NCI-H1105 (cell line): ENCODE measurements at places on chromosomes 16 and 17.

DNA sequence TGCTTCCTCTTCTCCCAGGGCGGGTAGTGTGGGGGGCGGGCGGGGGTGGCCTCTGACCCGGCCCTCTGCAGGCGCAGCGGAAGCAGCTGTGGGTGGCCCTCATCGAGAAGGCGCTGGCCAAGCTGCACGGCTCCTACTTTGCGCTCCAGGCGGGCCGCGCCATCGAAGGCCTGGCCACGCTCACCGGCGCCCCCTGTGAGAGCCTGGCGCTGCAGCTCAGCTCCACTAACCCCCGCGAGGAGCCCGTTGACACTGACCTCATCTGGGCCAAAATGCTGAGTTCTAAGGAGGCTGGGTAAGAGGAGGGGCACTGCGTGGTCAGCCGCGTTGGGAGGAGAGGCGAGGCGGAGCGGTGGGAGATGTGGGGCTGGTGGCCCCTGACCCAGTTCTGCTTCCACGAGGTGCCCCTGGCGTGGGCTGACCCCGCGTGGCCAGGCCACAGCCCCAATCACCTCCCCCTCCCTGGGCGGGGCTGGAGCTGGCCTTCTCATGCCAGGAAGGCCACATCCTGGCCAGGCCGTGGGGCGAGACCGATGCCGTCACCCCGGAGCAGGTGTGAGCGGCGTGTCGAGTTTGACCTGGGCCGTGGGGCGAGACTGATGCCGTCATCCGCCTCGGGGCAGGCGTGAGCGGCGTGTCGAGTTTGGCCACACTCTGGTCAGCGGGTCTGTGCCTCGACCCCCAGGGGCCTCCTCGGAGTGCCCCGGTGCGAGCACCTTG, 10.5 kb upstream of the PRR35 start:
- DNase-seq: no peak

GRCh38 chr16:71287911-71288310, 1.3 kb downstream of the CMTR2 start:
- no peak for DNase-seq

- no peak for DNase-seq
Observed at GRCh38 chr17:9183306-9183705, 162.0 kb downstream of the NTN1 start.

GRCh38 chr17:42519546-42520491, 16.2 kb upstream of the NAGLU start:
- DNase-seq: no peak

DNA sequence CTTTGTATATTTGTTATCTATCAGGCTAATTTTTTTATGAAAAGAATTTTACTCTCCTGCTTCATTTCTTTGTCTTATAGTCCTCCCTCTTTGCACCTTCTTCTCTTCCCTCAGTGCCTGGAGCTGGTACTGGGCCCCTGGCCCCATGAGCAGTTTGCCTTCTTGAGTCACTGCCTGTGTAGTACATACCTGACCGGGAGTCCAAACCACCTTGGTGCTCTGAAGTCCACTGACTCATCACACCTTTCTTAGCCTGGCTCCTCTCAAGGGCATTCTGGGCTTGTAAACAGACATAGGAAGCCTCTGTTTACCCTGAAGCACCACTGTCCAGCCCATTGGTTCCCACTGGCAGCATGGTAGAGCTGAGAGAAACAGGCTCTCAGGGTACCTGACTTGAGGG, 11.0 kb upstream of the TACO1 start:
- DNase-seq: no peak

DNA sequence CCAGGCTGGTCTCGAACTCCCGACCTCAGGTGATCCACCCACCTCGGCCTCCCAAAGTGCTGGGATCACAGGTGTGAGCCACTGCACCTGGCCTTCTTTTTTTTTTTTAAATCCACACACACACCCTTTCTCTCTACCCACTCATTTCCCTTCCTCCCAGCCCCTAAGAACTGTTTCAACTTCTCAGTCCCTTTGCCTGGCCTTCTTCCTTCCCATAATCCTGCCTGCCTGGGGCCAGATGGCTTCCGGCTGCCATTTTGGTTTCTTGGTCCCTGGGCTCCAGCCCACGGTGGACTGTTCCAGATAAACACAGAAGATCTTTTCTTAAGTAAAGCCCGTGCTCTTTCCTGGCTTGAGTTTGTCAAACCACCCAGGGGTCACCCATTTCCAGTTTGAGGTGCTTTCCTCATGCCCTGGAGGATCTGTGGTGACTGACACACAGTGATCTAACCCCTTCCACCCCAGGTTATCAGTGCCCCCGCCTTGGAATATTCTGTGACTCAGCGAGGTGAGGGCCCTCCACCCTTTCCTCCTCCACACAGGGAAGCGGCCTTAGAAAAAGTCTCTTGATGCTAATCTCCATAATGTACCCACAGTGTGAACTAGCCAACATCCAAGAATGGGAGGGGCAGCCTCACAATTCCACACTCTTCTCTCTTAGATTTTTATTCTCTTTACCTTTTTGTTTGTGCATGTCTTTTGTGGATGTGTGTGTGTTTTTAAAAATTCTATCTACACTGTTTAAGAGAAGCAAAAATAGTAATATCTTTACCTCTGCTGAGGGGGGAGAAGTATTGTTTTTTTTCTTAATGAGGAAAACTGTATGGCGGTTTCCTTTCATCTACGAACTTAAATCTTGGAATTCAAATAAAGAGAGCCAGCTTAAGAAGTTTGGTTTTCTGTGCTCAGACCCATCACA, 60.0 kb downstream of the CRISPLD2 start:
- DNase-seq: no peak

- DNase-seq: no peak
Observed at GRCh38 chr16:60302261-60302660, 1568.1 kb upstream of the GOT2 start.

GRCh38 chr16:53445534-53445933, 11.3 kb downstream of the RBL2 start:
- no peak for DNase-seq

DNA sequence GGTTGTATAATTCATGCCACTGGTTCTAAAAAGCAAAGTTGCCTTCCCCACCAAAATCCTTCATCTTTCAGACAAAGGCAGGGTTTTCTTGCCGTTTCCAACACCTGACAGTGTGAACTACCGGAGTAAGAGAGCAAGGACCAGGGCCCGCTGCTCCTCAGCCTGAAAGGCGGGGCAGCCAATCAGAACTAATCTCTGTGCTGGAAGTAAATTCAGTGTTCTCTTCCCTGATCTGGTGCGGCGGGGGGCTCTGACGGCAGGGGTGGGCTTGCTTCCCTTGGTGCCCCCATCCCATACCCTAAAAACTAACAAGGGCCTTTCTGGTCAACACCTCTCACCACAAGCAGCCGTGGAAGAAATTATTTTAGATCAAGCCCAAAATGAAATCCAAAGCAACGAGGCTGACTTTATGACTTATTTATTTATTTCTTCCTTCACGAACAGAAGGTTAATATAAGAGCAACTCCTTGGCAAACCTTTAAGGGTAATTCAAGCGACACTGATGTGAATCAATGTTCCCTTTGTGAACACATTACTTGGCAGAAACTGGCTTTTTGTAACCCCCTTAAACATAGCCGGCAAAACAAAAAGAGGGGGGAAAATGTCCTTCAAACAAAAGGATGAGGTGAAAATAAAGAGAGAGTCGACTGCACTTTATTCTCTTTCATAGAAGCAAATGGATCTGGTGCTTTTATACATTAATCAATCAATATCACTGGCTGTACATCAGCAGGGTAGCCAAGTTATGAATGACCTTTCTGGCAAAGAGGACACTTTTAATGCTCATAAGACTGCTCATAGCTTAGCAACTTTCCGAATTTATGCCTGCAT, 189.9 kb downstream of the ZFHX3 start:
- no peak for DNase-seq

DNA sequence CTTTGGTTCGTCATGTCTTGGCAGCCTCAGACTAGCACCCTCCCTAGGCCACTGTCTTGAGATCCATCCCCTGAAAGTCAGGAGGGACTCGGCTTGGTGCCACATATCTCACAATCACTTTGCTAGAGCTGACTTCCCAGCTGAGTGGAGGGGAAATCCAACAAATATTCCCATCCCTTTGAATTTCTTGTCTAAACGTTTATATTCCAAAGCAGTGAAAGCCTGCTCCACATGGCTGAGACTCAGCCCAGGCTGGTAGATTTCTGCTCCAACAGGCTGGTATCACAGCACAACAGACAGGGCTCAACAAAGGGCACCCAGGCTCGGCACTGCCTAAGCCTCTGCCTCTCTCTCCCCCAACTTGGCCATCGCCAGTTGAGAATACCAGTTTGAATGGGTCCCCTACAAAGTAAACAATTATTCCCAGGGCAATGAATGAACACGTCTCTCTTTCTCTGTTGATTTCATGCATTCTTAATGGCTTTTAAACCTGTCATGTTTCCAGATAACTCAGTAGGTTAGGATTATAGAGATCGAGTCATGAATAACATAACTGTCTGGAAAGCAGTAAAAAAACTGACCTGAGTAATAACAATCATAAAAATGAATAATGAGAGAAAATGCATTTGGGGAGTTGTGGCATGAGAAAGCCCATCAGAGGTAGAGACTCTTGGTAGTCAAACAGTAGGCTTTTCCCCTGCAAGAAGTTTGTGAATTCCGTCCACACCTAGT, 1.0 kb downstream of the KRT13 start:
- DNase-seq: no peak

- DNase-seq: no peak
Observed at GRCh38 chr16:7716660-7717550, 384.3 kb downstream of the RBFOX1 start.

GRCh38 chr16:12009922-12010321, 33.4 kb downstream of the SNX29 start:
- no peak for DNase-seq

- DNase-seq: no peak
Observed at GRCh38 chr17:45222996-45223538, 1.4 kb downstream of the FMNL1 start.

DNA sequence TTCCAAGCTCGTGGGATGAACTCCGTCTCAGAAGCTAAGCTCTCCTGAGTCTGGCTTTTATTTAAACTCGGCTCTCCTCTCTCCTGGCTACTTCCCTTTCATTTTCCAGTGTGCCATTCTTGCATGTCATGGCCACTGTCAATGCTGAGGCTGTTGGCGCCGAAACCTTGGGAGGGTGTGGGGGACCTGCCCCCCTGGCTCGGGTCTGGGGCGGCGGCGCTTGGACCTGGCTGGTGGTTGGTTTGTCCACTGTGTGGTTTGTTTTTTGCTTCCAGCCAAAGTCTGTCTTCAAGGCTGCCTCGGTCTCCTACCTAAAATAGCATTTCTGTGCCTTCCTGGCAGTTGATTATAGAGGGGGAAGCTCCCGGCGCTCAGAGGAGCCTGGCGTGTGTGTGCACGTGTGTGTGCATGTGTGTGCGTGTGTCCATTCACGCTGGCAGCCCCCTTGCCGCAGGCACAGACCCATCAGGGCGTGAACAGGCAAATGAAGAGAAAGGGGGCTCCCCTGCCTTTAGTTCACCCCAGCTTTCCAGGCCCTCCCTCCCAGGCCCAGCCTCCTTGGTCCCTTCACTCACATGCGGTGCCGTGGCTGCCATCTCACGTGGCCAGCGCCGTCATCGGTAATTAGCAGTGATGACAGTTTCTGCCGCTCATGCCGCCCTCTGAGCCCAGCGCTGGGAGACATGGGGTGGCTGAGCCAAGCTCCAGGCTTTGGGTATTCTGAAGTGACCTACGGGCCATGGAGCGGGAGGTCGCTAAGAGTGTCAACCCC, 179.9 kb downstream of the SEC14L1 start:
- no peak for DNase-seq

DNA sequence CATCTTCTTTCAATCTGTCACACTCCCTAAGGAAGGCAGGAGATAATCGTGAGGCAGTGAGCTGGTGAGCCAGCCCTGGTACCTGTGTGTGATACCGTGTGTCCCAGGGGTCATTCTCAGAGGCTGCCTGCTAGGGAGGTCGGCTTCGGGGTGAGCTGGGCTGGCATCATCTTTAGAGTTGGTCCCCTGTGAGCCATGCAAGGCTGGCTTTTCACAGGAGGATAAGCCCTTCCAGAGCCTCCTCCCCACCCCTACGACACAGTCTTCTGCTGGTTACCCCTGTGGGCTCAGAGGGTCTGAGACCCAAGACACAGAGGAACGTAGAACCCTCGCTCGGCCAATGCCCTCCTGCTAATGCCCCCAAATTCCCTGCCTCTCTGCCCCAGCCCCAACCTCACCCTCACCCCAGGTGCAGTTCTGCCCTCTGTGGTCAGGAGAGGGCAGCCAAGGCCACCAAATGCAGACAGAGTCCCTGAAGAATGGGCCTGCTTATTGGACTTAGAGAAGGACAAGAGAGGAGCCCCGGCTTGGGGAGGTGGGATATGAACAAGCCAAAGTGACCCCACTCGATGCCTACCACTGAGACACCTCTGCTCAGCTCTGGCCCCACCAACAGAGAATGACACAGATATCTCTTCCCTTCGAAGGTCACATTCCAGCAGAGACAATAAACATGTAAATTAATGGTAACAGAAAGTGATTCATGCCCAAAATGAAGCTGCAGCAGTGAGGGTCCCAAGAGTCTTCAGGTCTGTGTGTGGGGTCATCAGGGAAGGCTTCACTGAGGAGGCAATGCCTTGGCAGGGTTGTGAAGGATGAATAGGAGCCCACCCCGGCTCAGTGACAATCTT, 80.8 kb upstream of the CCL1 start:
- DNase-seq: no peak

DNA sequence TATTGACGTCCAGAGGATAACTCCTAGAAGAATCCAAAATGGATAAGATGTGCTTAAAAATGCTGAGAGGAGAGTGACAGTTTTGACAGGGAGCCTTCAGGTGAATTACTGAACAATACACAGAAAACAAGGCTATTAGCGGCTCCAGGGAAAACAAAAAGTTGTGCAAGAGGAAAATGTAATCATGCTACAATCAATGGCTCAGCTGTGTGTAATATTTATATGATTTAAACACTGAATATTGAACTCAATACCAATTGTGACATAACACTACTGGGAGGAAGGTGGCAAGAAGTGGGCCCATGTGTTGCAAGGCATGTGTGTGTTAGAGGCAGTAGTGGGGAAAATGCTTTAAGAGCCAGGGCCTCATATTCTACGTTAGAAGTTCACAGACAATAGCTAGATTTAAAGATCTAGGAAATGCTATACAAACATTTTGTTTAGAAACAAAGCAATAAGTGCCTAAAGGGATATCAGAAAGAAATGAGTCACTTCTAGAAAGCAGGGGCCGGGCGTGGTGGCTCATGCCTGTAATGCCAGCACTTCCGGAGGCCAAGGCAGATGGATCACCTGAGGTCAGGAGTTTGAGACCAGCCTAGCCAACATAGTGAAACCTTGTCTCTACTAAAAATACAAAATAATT, 253.2 kb upstream of the IRX5 start:
- DNase-seq: no peak

DNA sequence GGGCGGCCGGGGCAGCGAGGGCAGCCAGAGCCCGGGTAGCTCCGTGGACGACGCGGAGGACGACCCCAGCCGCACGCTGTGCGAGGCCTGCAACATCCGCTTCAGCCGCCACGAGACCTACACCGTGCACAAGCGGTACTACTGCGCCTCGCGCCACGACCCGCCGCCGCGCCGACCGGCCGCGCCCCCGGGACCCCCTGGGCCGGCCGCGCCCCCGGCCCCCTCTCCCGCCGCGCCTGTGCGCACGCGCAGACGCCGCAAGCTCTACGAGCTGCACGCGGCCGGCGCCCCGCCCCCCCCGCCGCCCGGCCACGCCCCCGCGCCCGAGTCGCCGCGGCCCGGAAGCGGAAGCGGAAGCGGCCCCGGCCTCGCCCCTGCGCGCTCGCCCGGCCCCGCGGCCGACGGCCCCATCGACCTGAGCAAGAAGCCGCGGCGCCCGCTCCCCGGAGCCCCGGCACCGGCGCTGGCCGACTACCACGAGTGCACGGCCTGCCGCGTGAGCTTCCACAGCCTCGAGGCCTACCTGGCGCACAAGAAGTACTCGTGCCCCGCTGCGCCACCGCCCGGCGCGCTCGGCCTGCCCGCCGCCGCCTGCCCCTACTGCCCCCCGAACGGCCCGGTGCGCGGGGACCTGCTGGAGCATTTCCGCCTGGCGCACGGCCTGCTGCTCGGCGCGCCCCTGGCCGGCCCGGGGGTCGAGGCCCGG, 36.1 kb upstream of the ZC3H18 start:
- peak; percentile 27 for DNase-seq
